Cerebellum (tissue), 4 donors: ENCODE measurements at places on chromosomes 5 and 9.

GRCh38 chr9:72315510-72316311 lies 49.3 kb downstream of the ZFAND5 start:
- DNase-seq, result peak; percentile 19

DNA sequence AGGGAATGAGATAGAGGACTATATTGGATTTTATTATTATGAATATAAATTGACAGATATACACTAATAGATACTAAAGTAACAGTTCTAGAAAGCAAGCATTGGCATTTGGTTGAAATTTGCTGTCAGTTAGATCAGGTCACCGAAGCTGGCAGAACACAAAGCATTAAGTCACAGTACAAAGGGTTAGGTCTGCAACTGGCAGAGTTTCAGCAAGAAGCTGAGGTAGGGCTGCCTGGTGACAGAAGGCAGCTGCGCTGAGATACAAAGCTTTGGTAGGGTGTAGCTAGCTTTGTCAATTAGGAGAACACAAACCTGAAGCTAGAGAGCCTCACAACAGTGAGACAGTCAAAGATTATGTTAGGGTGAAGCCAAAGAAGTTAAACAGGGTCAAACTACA lies 6.3 kb upstream of the CSNK1G3 start:
- no peak for DNase-seq

- DNase-seq, result no peak
These were observed 263.9 kb downstream of the SPOCK1 start for GRCh38 chr5:137234973-137235943.

DNA sequence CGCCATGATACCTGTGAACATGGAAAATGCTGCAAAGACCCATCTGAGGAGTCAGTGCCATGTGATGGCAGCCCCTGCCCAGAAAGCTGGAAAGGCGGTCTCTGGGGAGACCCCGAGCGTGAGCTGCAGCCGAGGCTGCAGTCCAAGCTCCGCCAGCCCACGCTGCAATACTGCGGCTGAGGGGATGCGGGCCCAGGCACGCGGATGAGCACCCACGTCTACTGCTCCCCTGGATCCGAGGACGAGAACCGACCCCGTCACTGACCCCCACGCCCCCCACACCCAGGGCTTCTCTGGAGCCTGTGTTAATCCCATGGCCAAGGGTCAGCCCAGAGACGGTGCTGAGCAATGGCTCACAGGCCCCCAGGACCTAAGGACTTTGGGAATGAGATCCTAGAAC lies 32.4 kb downstream of the SLC12A7 start:
- no peak for DNase-seq

DNA sequence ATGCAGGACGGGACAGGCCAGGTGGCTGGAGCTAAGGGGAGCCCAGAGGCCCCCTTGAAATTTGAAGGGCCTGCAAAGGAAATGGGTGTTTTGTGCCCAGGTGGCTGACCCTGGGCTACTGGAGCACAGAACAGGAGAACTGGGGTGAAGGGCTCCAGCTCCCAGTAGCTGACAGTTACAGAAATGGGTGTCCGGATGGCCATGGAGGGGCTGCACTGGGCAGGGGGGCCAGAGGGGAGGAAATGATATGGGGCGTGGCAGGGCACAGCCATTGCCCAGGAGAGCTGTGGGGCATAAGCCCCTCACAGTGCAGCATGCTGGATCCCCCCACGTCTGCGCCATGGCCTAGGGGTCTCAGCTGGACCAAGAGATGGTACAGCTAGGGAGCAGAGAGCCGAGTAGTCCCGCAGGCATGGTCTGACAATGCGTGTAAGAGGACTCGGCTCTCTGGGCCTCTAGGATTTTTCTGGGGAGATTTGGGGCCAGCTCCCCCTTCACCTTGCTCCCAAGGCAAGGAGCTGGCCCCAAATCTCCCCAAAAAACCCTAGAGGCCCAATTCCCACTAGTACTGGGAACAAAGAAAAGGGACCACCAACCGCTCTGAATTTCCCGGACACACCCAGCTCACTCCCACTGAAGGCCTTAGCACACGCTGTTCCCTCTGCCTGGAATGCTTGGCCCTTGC lies 7.9 kb upstream of the CARD19 start:
- no peak for DNase-seq

GRCh38 chr9:121609822-121610637 lies 41.4 kb upstream of the DAB2IP start:
- peak; percentile 45 for DNase-seq

DNA sequence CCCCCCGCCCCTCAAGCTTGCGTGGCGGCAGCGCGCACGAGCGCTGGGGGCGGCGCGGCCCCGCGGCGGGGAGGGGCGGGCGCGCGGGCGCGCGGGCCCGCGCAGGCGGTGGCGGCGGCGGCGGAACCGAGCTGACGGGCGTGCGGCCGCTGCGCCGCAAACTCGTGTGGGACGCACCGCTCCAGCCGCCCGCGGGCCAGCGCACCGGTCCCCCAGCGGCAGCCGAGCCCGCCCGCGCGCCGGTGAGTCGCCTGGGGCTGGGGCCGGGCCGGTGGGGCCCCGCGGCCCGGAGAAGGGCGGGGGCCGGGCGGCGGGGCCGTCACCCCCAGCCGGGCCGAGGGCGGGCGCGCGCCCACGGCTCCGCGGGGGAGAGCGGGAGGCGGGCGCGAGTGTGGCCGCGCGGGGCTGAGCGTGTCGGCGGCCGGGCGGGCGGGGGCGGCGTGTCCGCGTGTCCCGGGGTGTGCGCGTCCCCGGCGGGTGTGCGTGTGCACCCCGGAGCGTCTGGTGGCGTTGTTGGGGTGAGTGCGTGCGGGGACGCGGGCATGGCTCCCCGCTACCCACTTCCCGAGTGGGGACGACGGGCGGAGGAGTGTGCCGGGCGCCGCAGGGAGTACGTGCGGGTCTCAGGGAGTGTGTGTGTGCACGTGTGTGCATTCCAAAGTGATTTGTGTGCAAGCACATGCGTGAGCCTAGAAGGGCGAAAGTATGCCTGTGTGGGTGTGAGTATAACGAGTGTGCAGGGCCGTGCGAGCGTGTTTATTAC lies at the start of gene NEK6:
TSS of gene NEK6 (plus strand) at position 106 of the 763 bp plus-strand sequence. CDS start 44,016 bp downstream, outside the sequence.
- DNase-seq, result peak; percentile 54

- no peak for DNase-seq
These were observed 57.8 kb downstream of the PHAX start for GRCh38 chr5:126658561-126658960.

GRCh38 chr9:87610200-87611155 lies 112.8 kb downstream of the DAPK1 start:
- DNase-seq, result no peak

GRCh38 chr9:69190863-69191181 lies 16.7 kb downstream of the TJP2 start:
- DNase-seq, result no peak

- no peak for DNase-seq
These were observed 18.7 kb upstream of the COL5A1 start for GRCh38 chr9:134622896-134623257.

DNA sequence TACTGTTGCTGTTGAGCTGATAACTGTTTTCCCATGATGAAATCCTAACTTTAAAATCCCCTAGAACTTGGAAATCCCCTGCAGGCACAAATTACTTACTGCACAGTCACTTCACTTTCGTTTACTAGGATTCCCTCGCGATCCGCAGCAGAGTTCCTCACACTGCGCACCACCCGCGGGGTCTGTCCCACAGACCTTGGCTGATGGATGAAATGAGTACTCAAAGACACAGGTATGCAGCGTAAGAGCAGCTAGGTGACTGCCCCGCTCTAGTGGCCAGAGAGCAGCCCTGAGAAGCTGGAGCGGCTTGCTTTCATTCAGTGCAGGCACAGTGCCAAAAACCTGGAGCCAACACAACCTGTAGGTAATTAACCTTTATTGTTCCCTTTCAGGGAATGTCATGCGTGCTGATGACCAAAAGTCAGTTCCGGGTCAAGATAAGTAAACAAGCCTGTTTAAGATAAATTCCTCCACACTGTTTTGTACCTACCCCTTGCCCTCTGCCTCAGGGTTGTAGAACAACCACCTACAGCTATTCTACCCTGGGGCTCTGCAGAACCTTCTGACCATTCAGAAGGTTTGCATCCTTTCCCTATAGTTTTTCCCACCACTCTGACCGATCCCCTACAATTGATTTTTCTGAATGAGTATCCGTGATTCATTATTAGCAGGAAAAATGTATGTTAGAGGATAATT lies 191.2 kb downstream of the CDH9 start:
- no peak for DNase-seq

GRCh38 chr5:127431977-127432585 lies 85.4 kb upstream of the PRRC1 start:
- no peak for DNase-seq

DNA sequence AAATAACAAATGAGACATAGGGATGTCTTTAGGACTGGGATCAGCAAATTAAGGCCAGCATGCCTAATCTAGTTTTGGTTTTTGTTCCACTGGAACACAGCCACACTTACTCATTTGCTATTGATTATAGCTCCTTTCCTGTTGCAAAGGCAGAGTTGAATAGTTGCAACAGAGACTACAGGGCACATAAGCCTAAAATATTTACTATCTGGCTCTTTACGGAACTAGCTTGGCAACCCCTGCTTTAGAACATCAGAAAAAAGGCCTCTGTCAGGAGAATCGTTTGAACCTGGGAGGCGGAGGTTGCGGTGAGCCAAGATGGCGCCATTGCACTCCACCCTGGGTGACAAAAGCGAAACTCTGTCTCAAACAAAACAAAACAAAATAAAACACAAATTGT lies 384.8 kb downstream of the ELAVL2 start:
- DNase-seq, result no peak

GRCh38 chr9:103798620-103799019 lies 295.5 kb upstream of the SMC2 start:
- no peak for DNase-seq

- no peak for DNase-seq
These were observed 157.7 kb upstream of the NR3C1 start for GRCh38 chr5:143561219-143561618.

GRCh38 chr5:120037451-120037850 lies 408.1 kb downstream of the FAM170A start:
- DNase-seq, result no peak

DNA sequence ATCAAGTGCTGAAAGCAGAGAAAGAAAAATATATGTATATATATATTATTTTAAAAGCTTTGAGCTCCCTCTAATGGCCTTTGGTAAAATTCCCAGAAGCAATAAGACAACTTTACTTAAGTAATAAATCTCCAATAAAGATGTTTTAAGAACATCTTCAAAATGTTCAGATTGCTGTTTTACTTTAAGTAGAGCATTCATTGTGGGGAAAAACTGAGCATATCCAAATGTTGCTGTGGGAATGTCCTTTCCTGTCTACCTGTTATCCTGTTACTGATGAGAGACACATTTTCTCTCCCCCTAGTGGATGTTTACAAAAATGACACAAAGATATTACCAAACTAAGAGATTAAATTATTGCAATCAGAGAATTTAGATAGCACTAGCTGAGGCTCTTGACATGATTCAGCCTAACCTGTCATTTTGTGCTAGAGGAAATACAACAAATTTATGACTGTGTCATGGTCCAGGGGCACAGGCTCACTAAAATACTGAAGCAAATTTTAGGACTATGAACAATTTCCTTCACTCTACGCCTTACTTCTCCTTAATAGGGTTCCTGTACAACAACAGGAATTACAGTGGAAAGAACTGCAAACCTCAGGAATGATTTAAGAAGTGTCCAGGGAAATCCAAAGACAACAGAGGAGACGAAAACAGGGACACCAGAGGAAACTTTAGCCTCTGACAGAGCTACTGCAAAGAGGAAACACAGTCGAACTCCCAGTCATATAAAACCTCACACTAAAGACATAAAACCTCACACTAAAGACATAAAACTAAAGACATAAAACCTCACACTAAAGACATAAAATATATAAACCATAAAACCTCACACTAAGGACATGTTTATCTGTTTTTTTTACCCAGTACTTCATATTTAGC lies 24.3 kb upstream of the PRRC1 start:
- peak; percentile 25 for DNase-seq

DNA sequence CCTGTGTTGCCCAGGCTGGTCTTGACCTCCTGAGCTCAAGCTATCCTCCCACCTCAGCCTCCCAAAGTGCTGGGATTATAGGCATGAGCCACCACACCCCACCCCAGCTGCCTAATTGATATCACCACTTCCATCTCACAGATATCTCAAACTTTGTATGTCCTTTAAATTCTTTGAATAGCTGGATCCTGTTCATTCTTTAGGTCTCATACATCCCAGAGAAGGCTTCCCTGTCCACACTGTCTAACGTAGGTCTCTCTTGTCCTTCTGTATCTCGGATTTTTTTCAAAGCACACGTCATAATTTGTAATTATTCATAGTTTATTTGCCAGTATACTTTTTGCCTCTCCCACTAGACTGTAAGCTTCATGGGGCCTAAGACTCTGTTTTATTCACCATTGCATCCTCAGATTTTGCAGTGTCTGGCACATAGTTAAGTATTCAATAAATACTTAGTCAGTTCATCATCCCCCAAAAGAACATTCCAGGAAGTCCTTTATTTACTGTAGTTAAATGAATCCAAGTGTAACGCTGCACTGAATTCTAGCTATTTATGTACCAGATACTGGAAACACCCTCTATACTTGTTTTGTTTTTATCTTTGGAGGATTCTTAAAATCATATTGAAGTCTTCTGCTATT lies 10.5 kb downstream of the ARSK start:
- no peak for DNase-seq

GRCh38 chr5:139684350-139684880 lies 36.3 kb downstream of the CXXC5 start:
- DNase-seq, result no peak

DNA sequence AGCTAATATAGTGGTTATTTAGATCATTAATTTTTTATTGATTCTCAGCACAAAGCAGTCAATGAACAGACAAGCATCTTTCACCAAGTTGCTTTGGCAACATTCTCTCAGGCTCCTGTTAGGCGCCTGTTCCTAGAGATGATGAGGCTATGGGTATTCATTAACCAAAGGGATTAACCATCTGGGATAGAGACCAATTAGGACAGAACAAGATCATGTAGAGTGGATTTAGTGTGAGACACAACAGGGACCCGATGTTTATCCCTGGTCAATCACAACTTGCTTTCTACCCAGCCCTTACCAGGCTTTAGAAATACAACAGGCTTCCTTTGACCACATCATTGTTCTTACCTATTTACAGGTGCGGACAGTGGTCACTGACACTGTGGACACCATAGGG lies 82.2 kb downstream of the PJA2 start:
- no peak for DNase-seq

DNA sequence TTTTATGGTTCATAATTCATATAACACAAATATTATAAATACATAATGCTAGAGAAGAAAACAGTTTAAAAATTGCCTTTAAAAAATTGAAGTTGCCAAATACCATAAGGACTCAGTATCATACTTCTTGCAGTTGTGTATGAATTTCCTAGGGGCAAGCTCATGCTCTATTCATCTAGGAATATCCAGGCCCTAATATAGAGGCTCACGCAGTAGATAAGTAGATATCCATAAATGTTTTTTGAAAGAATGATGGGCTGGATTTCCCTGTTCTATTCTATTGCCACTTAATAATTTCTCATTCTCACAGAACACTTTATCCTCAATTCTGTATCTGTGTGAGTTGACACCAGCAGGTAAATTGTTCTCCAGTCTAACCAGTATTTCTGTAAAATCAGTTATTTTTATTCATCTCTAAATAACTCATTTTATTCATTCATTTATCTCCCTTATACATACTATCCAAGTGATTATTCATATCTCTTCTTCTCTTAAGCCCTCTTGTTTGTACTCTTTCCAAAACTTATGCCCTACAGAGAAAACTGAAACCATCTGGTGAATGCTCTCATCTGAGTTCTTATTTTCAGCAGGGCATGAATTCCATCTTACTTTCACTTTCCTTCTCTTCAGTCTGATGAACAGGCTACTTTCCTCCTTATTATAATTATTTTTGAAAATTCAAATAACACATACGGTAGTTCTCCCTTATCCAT lies 97.1 kb downstream of the SLC44A1 start:
- DNase-seq, result peak; percentile 13
